ENCODE measurements at places on chromosomes 5 and 9.

GRCh38 chr9:120845255-120845654 lies 2.5 kb upstream of the PSMD5 start:
- DNase-seq = peak; percentile 36

DNA sequence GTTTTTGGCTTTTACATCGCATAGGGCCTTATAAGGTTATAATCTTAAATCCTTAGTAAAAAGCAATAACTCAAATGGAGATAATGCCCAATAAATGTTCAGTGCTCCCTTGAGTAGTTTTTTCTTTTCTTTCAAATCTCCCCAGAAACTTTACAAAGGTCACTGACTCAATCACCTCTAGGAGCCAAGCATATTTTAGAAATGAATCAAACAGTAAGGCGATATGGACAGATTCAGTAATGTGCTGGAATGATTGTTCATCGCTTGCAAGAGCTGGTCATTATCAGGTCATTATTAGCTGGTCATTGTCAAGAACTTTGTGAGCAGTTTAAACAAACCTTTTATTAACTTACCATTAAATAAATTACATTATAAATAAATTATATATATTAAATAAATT lies 130.4 kb upstream of the SLIT3 start:
- no peak for DNase-seq

- DNase-seq = no peak
Measured at GRCh38 chr5:130514984-130515690, 610.9 kb downstream of the CHSY3 start.

DNA sequence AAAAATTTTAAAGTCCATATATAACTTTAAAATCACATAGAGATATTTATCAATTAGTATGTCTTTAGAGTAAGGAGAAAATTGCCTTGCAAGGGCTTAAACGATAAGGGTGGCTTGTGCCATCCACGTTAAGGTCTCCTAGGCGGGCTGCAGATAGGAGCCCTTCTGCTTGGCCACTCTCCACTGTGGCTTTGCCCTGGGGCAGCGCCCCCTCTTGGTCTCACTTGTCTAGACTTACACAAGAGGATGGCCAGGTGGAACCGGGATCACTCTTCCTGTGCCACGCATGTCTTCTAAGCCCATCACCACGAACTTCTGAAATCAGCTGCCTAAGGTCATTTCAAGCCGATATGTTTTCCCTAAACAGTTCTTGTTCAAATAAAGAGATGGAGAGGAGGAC lies 2.9 kb downstream of the FPGS start:
- DNase-seq = peak; percentile 36

DNA sequence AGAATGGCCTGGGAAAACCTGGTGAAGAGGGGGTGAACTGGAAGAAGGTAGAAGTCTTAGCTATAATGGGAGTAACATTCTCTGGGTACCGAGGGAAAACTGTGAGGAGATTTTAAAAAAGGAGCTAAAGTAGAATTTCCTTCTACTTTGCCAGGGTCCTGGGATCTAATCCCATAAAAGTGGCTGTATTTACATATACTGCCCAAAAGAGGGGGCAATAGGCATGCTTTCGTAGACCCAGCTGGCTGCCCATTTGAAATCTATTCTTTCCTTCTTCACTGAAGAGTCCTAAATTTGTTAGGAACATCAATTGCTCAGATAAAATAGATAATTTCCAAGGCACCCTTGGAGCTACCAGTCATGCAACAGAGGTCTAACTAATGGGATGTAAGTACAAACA lies 159.2 kb downstream of the CDC42SE2 start:
- no peak for DNase-seq

DNA sequence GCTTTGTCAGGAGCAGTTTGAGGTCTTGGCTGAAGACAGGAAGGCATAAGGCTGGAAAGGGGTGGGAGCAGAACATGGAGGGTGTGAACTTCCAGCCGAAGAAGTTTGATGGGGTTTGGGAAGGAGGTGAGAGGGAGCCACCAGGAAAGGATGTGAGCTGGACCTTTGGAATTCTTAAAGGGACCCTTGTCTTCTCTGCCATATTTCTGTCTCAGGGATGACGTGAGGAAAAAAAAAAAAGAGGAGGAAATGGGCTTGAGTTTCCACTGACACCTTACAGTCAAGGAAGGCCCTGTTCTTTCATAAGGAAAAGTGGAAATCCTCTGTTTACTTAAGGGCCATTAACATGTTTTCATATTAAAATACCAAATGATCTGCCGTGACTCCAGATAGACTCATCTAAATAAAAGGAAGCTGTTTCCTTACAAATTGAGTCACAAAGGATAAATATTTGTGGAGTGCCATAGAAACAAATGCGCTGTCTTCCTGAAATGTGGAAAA lies 132.1 kb downstream of the PALM2AKAP2 start:
- no peak for DNase-seq

GRCh38 chr9:128142596-128142995 lies 6.7 kb upstream of the LCN2 start:
- DNase-seq = no peak

DNA sequence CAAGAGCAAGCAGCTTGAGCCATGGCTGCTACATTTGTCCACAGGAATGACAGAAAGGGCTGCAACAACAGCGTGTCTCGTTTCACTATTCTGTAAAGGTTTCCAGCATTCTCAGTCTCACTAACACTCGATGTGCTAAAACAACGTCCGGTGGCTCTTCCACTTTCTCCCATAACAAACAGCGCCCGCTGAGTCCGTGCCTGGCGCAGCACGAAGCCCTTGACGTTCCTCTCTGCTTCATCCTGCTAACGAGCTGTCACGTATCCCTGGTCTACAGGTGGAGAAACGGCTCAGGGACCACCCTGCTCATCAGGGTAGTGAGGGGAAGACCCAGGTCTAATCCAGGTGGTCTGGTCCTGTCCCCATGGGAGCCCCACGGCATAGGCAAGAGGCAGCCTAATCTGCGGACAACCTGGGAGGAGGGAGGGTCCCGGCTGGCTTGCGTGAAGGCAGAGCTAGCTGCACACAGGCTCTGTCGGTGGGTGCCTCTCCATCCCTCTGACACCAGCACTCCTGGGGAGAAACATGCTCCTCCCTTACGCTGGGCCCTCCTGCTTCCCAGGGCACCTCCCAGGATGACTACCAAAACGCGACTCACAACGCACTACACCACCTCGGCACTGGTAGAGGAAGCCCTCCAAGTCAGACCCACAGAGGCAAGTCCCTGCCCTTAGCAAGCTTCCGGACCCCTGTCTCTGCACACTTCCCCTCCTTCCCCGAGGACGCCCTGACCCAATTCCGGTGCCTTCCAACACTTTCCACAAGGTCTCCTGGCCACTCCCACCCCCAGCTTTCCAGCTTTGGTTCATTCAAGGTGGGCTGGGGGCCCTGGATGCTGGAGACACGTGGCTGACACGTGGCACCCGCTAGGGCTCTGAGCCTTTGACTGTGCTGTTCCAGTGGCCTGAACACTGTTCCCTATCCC lies 43.3 kb downstream of the VAV2 start:
- no peak for DNase-seq

- no peak for DNase-seq
Measured at GRCh38 chr5:91266184-91266705, 116.9 kb downstream of the ARRDC3 start.

DNA sequence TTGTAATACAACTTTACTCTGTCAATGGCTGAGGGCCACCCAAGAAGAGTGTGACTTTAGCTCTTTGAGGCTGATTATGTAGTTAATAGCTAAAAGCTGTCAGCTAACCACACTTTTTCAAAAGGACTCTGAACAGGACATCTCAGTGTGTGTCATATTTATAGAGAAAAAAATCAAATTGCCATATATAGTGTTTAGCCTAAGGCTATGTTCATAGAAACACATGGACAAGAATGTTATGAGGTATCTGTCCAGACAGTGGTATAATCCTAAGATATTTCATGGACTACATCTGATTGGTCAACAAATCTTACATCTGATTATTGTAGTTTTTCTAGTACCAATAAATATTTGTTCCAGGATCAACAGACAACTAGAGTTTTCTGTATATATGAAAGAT lies 42.1 kb upstream of the CDH18 start:
- DNase-seq = no peak

DNA sequence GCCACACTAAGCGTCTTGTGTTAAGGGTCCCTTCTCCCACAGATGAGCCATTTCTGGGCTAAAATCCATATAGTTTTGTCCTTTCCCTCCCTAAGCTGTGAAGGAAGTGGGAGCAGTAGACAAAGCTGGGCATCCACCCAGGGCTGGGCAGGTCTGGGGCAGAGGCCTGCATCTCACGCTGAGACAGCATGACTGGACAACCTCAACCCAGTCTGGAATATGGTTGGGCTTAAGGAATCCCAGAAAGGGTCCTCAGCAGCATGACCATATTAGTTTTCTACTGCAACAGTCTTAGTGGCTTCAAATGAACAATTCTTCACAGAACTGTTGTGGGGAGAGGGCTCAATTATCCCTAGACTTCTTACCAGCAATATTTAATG lies 173.8 kb downstream of the AUH start:
- DNase-seq = no peak
